ENCODE measurements at places on chromosomes 2 and 18.

DNA sequence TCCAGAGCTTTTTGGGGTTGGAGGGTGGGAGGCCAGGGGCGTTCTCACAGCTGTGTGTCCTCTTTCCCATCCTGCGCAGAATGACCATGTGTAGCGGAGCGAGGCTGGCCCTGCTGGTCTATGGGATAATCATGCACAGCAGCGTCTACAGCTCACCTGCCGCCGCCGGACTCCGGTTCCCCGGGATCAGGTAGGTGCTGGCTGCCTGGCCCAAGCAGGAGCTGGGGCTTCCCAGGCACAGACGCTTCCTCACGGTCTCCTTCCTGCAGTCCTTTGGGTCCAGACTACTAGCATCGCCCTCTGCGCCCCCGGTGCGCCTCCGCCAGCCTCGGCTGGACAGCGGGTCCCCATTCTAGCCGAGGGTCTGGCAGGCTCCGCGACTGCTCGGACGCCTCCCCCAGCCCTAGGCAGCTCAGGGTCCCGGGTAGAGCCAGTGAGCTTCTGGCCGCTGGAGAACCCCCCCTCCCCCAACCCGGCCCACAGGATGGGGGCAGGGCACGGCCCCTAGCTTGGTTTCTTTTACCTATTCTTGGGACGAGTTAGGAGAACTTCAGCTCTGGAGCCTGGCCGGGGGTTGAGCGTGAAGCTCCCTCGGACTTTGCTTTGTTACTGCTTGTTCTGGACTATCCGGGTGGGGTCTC lies 756 bp downstream of the ADCYAP1 start:
- no peak for DNase-seq

GRCh38 chr2:86044045-86044444 lies 61.6 kb downstream of the POLR1A start:
- no peak for DNase-seq

DNA sequence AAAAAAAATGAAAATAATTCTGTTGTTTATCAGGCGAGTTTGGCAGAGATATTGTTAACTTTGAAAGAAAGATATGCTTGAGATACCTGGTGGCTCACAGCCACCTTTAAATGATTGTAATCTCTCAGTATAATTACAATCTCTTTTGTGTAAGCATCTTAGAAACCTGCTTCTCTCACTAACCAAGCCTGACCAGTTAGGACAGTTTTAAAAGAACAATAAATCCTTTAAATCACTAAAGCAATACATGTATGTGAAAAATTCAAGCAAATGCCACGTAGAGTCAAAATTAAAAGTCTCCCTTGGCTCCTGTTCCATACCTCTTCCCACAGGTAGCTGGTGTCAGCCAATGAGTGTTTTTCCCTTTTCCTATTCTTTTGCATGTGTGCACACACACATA lies 15.7 kb upstream of the SGPP2 start:
- DNase-seq, result no peak

DNA sequence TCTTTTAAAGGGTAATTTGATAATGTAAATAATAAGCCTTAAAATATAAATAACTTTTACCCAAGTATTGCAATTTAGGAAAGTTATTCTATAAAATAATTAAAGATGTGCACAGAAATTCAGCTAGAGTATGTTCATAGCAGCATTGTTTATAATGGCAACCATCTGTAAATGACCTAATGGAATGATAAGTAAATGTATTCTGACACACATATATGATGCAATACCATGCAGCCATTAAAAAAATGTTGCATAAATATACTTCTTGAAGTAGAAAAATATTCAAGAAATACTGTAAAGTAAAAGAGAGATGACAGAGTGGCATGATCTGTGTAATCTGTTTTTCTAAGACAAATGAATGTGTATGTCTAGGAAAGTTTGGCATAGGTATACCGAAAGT lies 545.7 kb downstream of the ZEB2 start:
- no peak for DNase-seq

GRCh38 chr2:218997731-218998130 lies 4.5 kb upstream of the CRYBA2 start:
- DNase-seq, result no peak

DNA sequence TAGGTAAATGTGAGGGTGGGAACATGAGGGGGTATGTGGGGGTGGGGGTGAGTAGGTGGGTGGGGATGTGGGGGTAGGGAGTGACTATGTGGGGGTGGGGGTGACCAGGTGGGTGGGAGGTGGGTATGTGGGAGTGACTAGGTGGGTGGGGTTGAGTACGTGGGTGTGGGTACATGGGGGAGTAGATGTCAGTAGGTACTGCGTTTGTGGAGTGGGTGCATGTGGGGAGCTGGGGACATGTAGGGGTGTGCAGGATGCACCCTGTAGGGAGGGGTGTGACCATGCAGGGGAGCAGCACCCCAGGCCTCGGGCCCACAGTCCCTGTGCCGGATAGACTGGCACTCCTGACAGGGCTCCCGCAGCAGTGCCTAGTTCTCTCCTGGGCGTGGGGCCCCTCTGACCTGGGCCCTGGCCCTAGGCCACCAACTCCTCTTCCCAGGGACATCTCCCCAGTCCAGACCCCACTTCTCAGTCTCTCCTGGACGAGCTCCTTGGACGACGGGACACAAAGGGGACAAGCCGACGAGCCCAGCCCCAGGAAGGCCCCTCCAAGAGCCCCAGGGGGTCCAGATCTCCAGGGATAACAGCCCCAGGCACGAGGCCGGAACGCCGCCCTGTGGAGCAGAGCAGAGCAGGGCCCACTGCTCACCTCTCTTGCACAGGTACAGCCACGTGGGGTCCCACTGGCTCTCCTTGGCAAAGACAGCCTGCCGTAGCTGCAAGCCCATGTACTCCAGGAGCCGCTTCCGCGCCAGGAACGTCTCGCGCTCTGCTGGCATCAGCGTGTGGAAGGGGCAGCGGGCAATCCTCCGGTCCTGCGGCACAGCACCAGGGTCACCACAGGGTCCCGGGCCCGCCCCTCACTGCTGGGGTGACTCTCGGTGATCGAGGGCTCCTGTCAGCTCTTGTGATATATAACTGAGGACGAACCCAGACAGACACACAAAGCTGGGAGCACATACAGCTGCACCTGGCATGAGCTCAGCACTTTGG lies 58.2 kb downstream of the ANKMY1 start:
- no peak for DNase-seq

GRCh38 chr2:241005569-241005968 lies 7.2 kb downstream of the SNED1 start:
- no peak for DNase-seq

GRCh38 chr2:241256168-241256545 lies 59.3 kb downstream of the HDLBP start:
- DNase-seq, result no peak

DNA sequence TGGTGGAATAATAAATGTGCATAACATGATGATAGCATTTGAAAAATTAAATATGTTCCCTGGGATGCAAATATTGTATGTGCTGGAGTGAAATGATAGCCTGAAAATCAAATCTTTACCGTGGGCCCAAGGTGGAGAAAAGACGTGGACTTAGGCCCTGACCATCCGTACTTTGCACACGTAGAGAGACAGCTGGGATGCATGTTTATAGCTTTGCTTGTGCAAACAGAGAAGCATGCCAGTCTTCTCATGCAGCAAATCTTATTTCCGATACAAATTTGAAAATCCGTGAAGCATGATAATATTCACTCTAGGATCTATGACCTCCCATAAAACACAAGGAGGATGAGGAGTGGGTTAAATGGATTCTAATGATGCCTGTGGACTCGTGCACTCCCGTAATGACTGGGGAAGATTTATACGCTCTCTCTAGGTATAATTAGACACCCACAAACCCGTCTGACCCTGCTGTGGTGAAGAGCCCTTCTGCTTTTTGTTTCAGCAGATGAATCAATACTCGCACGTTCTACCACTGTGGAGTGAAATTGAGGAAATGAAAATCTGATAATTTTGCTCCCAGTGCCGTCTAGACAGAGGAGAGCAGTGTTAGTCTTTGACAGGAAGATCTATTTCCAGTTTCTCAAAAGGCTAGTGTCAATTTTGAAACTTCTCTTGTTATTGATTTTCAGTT lies 810.3 kb upstream of the SALL3 start:
- DNase-seq, result no peak

- no peak for DNase-seq
These were observed 143.5 kb downstream of the PKP4 start for GRCh38 chr2:158600155-158600802.

GRCh38 chr2:240296104-240296406 lies 139.4 kb upstream of the GPC1 start:
- DNase-seq, result no peak

DNA sequence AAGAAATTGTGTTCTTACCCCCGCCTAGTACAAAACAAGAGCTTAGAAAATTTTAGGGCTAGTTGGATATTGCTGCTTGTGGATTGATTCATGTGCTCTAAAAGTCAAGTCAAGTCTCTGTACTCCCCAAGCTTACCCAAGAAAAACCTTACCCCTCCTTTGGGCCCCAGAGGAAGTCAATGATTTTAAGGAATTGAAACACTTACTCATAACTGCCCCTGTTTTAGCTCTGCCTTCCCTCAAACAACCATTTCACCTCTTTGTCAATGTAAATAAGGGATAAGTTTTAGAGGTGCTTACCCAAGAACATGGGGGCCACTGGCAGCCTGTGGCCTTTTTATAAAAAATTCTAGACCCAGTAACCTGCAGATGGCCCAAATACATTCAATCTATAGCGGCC lies 136.6 kb upstream of the RMP24 start:
- no peak for DNase-seq

GRCh38 chr2:161901460-161901859 lies 172.6 kb downstream of the DPP4 start:
- no peak for DNase-seq

DNA sequence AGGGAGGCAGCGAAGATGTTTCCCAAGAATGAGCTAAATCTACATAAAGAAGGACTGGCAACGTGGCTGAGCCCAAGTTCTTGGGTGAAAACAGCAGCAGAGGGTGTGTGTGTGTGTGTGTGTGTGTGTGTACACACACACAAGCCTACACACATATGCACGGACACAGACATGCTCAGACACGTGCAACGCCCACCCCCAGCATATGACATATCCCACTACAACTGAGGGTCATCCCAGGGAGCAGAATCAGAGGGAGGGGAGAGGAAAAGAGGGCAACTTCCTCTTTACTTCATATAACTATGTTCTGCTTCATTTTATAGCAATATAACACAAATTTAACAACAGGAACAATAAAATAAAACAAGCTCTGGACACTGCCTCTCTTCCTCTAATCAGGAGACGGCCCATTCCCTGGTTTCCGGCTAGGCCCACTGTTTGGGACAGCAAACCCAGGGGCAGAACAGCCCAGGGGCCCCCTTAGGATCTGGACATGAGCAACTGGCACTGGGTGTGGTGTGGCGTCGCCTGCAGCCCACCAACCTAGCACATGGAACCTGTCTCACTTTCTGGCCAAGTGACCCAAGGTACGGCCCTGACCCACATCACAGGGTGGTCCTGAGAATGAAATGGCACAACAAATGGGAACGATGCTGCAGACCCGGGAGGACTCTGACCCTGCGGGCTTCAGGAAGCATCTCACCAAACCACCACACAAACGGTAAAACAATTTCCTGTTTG lies 25.0 kb downstream of the FAM178B start:
- DNase-seq, result no peak

GRCh38 chr2:99960790-99961189 lies 181.6 kb downstream of the AFF3 start:
- no peak for DNase-seq

- DNase-seq, result no peak
These were observed 105.4 kb downstream of the ETAA1 start for GRCh38 chr2:67502346-67503065.

DNA sequence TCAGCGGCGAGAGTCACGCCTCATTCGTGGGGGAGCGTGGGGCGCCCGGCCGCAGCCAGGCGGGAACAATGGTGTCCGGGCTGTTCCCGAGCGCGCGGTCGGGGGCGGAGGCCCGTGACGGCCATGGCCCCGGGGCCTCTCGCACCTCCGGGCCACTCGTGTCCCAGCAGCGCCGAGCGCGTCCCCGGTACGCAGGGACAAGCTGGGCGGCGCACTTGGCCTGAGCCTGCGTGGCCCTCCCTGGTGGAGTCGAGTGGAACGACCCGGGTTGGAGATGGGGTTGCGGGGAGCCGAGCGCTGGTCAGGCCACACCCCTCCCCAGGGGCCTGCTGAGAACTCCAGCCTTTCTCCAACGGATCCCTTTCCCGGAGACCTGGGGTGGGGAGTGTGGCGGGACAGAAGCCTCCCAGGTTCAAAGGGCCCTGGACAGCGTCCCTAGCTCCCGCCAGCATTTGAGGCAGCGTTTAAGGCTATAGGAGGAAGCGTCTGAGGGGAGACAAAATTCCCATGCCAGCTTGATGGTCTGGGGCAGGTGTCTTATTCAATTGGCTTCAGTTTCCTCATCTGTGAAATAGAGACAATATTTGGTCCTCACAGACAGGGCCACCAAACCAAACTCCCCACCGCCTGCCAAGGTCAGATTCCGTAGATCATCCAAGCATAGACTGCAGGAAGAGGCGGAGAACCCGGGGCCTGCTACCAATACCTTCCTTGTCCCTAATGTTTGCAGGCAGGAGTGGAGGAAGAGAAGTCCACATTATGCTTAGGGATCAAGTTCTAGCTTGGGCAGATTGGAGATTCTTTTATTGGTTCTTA lies 553 bp downstream of the CNDP2 start:
- DNase-seq, result no peak

DNA sequence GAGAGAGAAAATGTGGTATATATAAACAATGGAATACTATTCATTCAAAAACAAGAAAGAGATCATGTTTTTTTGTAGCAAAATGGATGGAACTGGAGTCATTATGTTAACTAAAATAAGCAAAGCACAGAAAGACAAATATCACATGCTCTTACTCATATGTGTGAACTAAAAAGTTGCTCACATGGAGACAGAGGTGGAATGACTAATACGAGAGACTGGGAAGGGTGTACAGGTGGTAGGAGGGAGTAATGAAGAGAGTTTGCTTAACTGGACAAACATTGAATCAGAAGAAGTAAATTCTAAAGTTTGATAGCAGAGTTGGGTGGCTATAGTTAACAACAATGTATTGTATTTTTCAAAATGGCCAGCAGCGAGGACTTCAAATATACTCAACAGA lies 1080.7 kb upstream of the CHAC2 start:
- DNase-seq, result no peak

DNA sequence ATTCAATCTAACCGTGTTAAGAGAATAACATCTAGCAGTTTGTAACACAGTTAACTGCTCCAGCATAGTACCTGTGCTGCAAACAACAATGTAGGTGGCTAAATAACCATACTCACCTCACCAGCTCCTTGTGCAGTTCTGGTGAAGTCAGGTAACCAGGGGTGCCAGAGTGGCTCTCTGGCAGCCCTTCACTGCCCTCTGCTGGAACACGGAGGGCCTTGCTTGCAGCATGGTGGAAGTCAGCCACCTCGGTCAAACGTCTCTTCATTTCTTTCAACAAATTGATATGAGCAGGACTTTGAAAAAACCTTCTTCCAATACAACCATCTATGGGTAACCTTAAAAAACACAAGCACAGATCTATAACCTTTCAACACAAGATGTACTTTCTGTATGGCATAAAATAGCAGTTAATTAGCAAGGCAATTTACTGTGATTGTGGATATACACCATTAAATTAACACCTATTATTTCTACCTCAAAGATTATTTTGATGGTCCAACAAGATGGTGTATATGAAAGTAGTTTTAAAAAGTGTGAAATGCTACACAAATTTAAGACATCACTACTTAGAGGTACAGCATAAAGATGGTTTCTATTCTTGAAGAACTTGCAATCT lies 56.6 kb downstream of the EPG5 start:
- peak; percentile 54 for DNase-seq

- DNase-seq, result no peak
These were observed 49.3 kb upstream of the FOSL2 start for GRCh38 chr2:28343184-28343942.
